Bronchial epithelial cell (primary cell): ENCODE measurements at places on chromosomes 3 and 15. TPM values are rescaled to one million over a fixed set of nuclear protein-coding genes. Genes with fewer than 3 reads are reported as not detected.

DNA sequence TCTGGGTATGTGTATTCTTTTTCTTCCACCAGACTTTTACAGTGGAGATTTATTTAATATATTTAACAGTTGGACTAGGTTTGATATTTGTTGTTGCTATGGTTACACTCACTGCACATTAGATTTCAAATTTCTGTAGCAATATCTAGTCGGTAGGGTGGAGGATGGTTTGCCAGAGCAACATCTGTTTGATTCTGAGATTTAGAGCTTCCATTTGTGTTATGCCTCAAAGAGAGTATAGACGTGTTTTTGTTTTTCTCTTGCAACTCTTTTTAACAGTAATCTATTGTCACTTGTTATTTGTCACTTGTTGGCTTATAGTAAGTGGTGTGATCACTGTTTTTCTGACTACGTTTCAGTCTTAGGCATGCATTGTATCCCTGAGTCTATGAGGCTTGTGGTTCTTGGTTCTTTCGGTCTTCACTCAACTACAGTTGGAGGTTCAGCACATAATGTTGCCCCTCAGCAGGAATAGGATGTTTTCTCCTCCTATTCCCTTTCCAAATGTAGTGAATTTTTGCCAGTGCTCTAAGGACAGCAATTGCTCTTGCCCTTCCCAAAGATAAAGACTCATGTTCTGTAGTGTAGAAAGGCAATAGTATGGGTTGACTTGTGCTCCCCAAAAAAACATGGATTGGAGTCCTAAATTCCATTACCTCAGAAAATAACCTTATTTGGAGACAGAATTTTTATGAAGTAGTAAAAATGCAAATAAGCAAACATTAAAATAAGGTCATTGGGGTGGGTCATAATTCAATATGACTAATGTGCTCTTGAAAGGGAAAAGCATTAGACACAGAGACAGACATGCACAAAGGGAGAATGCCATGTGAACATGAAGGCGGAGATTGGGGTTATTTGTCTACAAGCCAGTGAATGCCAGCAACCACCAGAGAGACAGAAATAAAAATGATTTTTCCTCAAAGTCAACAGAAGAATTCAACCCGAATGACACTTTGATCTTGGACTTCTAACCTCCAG, 692.1 kb downstream of the DIPK2A start:
- DNase-seq, result no peak

GRCh38 chr3:191441687-191442086, 19.3 kb upstream of the PYDC2 start:
- DNase-seq, result no peak

GRCh38 chr15:73626072-73626471, 7.1 kb downstream of the NPTN start:
- no peak for DNase-seq

- no peak for DNase-seq
Measured at GRCh38 chr3:57163751-57164150, 1.4 kb downstream of the IL17RD start.

- DNase-seq, result no peak
Measured at GRCh38 chr3:46876313-46877300, 914 bp upstream of the PTH1R start.

- DNase-seq, result no peak
Measured at GRCh38 chr3:36312351-36312750, 68.0 kb upstream of the STAC start.

The ISLR2 gene
- not detected in 2 replicates for total RNA-seq
